ENCODE measurements at places on chromosomes 4 and X. TPM values are rescaled to one million over a fixed set of nuclear protein-coding genes. Genes with fewer than 3 reads are reported as not detected.

The AFM gene
- 30.8 TPM for polyA plus RNA-seq

The PNMA3 gene
- polyA plus RNA-seq = 4.3 TPM

The HSD17B13 gene
- polyA plus RNA-seq = not detected

The DKK2 gene
- polyA plus RNA-seq = 0.19 TPM

The ITM2A gene
- 28.8 TPM for polyA plus RNA-seq

The F11 gene
- polyA plus RNA-seq = 15.7 TPM

The ITGB1BP2 gene
- polyA plus RNA-seq = 1.8 TPM

The PNMA5 gene
- polyA plus RNA-seq = not detected

The NWD2 gene
- not detected for polyA plus RNA-seq
